ENCODE measurements at places on chromosomes 1 and 21. TPM values are rescaled to one million over a fixed set of nuclear protein-coding genes. Genes with fewer than 3 reads are reported as not detected.

- DNase-seq: no peak
These were observed 99.5 kb downstream of the UBE2U start for GRCh38 chr1:64302971-64303370.

The PCNT gene
- 50.2 TPM for total RNA-seq

DNA sequence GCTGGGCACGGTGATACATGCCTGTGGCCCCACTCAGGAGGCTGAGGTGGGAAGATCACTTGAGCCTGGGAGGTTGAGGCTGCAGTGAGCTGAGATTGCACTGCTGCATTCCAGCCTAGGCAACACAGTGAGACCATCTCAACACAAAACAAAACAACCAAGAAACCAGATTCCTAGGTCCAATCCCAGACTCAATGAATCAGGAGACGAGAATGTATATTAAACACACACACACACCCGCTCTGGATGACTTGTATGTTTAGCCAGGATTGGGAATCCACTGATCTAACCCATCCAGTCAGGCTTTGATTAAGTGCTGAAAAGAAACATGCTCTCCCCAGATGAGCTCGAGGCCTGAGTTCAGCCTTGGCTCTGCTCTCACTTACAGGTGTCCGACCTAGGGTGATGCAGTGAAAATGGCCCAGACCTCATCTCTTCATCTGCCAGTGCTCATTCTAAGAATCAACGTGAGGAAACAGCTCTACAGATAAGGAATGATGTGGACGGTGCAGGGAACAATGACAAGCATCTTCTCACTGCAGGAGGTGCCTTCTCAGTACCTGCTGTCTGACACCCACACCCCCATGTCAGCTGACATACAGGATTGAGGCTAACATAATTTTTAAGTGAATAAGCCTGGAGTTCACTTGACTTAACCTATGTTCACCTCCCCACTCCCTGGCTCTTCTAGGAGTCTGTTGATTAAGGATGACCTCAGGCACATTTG, 15.3 kb upstream of the SRSF4 start:
- no peak for DNase-seq

GRCh38 chr1:169360415-169360814, 7.2 kb downstream of the NME7 start:
- DNase-seq: no peak

The DCDC2B gene
- total RNA-seq: not detected

- no peak for DNase-seq
These were observed 16.0 kb downstream of the EIF2D start for GRCh38 chr1:206596319-206596666.

DNA sequence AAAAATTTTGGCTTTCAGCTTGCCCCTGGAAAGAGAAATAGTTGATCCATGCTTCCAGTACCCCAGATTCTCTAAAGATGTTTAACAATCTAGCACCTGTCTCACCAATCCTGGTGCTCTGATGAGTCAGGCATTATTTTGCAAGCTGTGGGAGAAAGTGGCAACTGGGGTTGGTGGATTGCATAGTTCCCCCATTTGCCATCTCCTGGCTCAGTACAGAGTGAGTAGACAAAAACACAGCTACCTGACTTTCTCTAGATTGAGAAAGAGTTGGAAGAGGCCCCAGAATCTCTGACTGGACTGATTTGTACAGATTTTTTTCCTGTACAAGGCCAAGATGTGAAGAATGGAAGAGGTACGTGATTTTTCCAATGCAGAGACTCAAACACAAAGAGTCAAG, 75.1 kb upstream of the NEGR1 start:
- no peak for DNase-seq
